Mesothelial cell of epicardium (in vitro differentiated cells): ENCODE measurements at places on chromosomes 2 and 18.
A peak's percentile ranks its signal among the peaks of the same experiment; 100 is the strongest.

DNA sequence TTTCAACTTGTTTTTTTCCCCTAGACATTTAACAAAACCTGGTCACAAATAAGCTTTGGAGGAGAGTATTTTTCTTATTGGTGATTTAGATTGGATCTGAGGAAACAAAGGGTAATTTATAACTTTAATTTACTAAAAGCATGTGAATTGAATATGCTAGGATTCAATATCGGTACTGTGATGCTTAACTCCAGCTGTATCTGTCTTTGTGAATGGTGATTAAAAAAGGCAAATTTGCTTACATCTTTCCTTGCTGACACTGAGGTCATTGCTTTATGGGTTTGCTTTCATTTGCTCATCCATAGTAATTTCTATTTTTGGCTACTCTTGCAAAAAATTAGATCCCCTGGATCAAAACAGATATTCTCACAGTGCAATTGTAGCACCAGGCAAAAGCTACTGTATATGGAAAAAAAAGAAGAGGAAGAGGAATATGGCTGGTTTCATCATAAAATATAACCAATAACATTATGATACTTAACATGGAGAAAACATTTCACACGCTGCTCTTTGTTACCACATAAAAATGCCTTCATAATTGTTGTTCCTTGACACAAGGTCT, 832.0 kb upstream of the ZEB2 start:
- no peak for DNase-seq
- H3K27me3 ChIP-seq = peaks cover 15% of the 10 kb centered on the region
- no peak overlapping the region for H3K4me3 ChIP-seq
- H3K27ac ChIP-seq = no peak overlapping the region
- H3K4me1 ChIP-seq = peaks cover 12% of the 10 kb centered on the region

GRCh38 chr2:137161250-137161649, 395.9 kb downstream of the THSD7B start:
- no peaks in the 10 kb centered on the region for H3K4me1 ChIP-seq
- no peak overlapping the region for H3K4me3 ChIP-seq

- DNase-seq = no peak
- no peak overlapping the region for H3K4me3 ChIP-seq
- peaks cover 22% of the 10 kb centered on the region for H3K27me3 ChIP-seq
- H3K4me1 ChIP-seq = no peaks in the 10 kb centered on the region
These were observed 33.1 kb upstream of the HDAC4 start for GRCh38 chr2:239433777-239434403.

- H3K27me3 ChIP-seq = no peaks in the 10 kb centered on the region
- DNase-seq = no peak
- no peaks in the 10 kb centered on the region for H3K4me1 ChIP-seq
These were observed 221.1 kb downstream of the RDH14 start for GRCh38 chr2:18339326-18339725.

DNA sequence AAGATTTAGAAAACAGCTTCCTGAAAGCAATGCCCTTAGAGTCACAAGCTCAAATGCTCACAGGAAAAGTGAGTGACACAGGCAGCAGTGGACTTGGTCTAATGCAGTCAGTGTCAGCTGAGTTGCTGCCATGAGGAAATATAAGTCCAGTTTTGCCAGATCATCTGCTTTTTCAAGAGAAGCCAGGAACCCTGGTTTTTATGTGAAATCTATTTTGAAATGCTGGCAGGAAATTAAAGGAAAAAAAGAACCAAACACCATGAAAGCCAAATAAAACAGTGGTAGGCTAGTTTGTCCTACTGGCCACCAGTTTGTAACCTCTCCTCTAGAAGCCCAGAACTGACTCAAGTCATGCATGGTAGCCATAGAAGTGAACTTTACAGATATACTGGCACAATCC, 109.2 kb downstream of the THADA start:
- H3K27ac ChIP-seq = peak overlapping the region; percentile 41
- H3K4me1 ChIP-seq = peaks cover 32% of the 10 kb centered on the region
- no peaks in the 10 kb centered on the region for H3K27me3 ChIP-seq
- no peak for DNase-seq
- no peaks in the 10 kb centered on the region for H3K36me3 ChIP-seq
